CD4-positive, CD25-positive, alpha-beta regulatory T cell (primary cell): ENCODE measurements at places on chromosomes 1 and 21. TPM values are rescaled to one million over a fixed set of nuclear protein-coding genes. Genes with fewer than 3 reads are reported as not detected.

The TNNT2 gene
- not detected for polyA plus RNA-seq

The TENT5C gene
- 64.7 TPM for polyA plus RNA-seq

The MR1 gene
- 41.3 TPM for polyA plus RNA-seq

The HPDL gene
- not detected for polyA plus RNA-seq

The SPRR2D gene
- not detected for polyA plus RNA-seq

The PROK1 gene
- not detected for polyA plus RNA-seq

The HCRTR1 gene
- not detected for polyA plus RNA-seq

The S100A9 gene
- 37.6 TPM for polyA plus RNA-seq

The FMO1 gene
- not detected for polyA plus RNA-seq

The HSD3B2 gene
- polyA plus RNA-seq = not detected

The DIPK1A gene
- polyA plus RNA-seq = 15.7 TPM

The SV2A gene
- 2.7 TPM for polyA plus RNA-seq

The CDC14A gene
- polyA plus RNA-seq = 40.2 TPM

The MIXL1 gene
- polyA plus RNA-seq = not detected
